Frontal cortex (tissue), 4 donors: ENCODE measurements at places on chromosomes 7 and 10.

DNA sequence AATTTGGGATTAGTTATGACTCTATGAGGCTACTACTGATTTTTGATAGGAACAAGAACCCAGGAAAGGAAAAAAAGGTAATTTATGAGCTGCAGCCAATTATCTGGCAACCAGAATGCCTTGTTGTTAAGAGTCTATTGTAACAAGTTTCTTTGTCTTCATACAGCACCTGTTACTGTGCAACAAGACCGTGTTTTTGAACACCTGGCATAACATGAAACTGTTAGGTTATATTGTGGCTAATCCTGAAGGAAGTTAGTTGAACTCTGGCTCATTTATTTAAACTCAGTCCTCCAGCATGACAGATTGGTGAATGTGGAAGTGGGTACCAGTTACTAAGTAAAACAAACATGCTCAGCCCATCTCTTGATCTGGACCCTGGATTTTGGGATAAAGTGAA, 33.0 kb downstream of the RALA start:
- DNase-seq = no peak

- no peak for DNase-seq
Measured at GRCh38 chr10:52940921-52941320, 168.3 kb upstream of the MBL2 start.

GRCh38 chr7:84384417-84384816, 189.8 kb upstream of the SEMA3A start:
- DNase-seq = no peak

- DNase-seq = no peak
Measured at GRCh38 chr7:44448922-44449583, 41.4 kb downstream of the NUDCD3 start.
